ENCODE measurements at places on chromosomes 5 and 9. TPM values are rescaled to one million over a fixed set of nuclear protein-coding genes. Genes with fewer than 3 reads are reported as not detected.

DNA sequence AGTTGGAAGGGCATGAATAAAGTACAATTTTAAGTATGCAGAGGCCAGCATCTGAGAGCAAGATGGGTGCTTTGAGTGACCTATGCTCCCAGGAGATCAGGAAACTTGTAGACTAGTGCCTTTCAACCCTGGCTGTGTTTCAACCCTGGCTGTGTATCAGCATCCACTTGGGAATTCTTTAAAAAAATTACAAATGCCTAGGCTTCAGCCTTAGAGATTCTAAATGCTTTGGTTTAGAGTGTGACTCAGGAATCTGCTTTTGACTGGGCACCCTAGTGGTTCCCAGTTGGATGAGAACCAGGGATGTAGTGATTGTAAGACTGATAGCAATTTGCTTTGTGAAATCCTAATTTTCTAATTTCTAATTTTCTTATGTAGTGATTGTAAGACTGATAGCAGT lies 65.6 kb downstream of the RALGPS1 start:
- DNase-seq = no peak

DNA sequence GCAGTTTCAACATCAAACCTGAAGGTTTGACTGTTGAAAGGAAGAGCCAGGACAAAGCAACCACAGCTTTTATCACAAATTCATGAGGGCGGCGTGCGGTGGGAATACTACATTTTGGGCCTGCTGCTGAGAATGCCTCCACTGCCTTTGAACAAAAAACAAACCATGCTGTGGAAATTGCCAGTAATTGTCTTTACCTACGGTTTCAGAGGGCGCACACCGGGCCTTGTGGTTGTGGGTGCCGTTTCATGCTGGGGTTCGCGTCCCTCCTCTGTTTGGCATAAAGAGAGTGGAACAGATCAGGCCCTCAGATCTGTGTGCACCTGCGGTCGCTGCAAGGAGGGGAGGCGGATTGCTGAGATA lies 27.6 kb upstream of the TCF7 start:
- DNase-seq = no peak

DNA sequence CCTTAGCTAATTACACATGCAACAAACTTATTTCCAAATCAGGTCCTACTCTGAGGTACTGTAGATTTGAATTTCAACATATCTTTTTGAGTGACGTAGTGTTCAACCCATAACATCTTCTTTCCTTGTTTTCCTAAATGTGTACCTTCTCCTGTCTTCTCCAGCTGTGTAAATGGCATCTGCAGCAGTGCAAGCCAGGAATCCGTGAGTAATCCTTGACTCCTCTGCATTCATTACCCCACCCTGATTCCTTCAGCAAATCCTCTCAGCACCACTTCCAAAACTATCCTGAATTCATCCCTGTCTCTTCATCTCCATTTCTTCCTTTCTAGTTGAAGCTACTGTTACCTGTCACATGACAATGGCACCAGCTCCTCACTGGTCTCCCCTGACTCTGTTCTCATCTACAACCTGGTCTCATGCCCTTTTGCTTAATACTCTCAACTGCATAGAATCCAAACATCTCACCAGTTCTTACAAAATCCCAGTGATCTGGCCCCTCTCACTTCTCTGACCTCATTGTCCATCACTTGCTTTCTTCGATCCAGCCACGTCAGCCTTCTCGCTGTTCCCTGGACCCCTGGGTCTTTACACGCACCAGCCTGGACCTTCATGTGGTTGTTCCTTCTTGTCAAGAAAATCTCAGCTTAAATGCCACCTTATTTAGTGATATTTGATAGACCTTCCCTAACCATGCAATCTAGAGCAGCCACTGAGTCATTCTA lies 14.6 kb upstream of the TRAF1 start:
- no peak for DNase-seq

Gene CDC23
- total RNA-seq = 16.0 TPM

Gene FOXI1
- total RNA-seq = not detected

Gene PRR7
- total RNA-seq = 1.4 TPM

Measured in Right ventricle myocardium inferior (tissue), 1 donor.